ENCODE measurements at places on chromosomes 16 and 17. TPM values are rescaled to one million over a fixed set of nuclear protein-coding genes. Genes with fewer than 3 reads are reported as not detected.

DNA sequence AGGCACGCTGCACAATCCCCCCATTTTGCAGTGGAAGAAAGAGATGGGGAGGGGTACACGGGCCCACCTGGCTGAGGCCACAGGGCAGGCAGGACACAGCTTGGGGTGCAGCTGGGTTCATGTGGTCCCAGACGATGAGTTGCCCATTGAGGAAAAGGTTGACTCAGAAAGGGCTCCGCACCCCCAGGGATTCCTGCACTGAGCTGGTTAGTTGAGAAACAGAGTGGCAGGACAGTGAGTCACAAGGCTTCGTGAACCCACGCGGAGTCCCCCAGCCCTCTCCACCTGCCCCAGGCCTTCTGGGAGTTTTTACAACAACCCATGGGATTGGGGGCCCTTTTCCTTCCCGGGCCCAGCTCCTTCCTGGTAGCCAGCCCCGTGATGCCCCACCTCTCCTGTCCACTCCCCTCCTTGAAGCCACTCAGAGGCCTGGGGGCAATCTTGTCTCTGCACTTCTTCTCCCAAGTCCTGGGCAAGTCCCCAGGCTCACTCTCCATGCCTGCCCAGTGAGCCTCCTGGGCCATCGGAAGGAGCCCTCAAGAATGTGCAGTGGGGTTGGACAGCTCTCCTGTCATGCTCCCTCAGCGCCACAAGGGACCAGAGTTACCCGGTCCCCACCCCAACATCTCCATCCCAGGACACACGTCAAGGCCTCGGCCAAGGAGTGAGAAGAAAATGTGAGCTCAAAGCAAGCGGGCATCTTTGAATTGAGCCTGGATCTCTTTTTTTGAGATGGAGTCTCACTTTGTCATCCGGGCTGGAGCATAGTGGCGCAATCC, 251.2 kb downstream of the PARN start:
- no peak for DNase-seq

GRCh38 chr17:45008216-45008615, 40.1 kb upstream of the C1QL1 start:
- DNase-seq, result no peak

GRCh38 chr16:23324727-23325126, 22.6 kb downstream of the SCNN1B start:
- DNase-seq, result no peak

DNA sequence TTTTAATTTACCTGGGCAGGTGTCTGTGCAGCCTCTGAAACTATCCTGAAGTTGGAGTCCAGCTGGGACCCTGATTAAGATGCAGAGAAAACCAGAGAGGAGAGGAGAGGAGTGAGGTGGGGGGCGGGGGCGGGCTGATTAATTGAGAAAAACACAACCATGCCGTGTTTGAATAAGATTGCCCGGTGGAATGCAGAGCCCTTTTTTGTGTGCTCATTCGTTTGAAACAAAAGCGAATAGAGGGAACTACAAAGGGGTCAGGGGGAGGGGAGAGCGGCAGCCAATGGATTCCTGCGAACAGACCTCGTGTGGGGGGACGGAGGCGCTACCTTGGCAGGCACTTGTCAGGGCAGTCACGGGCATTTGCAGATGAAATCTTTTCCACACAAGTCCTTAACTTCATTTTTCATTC, 355.8 kb downstream of the SOX9 start:
- DNase-seq, result no peak

- no peak for DNase-seq
These were observed 100.7 kb downstream of the SOCS1 start for GRCh38 chr16:11155284-11155806.

- no peak for DNase-seq
These were observed 29.9 kb downstream of the DCUN1D3 start for GRCh38 chr16:20870122-20870820.

GRCh38 chr17:31439716-31440115, 48.2 kb downstream of the RAB11FIP4 start:
- no peak for DNase-seq

DNA sequence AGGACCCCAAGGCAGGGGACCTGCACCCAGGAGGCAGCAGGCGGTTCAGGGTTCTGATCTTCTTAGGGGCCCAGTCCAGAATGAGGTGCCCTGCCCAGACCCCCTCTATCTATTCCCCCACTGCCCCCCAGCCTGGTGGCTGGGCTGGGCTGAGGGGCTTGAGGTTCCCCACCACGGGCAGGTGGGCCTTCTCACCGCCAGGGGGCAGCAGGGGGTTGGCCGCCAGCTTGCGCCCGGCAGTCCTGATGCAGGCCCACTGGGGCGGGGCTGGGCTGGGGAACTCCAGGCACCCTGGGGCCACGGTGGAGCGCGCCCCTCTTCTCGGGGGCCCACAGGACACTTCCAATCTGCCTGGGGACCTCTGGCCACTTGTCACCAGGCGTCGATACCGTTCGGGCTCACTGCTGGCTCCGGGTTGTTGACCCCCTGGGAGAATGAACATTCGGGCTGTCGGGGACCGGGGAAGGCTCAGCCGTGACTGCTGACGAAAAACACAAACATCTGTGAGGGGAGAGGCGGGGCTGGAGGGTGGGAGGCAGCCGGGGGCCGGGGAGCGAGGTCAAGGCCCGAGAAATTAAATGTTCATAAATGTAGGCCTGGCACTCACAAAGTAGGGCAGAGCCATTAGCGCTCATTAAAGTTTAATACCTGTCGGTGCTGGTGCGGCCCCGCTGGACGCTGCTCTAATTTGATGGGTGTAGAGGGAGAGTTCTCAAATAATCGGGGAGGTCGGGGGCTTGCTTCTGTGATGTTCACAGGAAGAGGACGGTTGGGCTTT, 219.3 kb upstream of the GSE1 start:
- peak; percentile 69 for DNase-seq

- no peak for DNase-seq
These were observed 379.7 kb downstream of the CA10 start for GRCh38 chr17:51778842-51779241.

- DNase-seq, result no peak
These were observed 313.7 kb downstream of the MAF start for GRCh38 chr16:79286646-79287423.

- no peak for DNase-seq
These were observed 582.7 kb upstream of the PSMD7 start for GRCh38 chr16:73713778-73714495.

DNA sequence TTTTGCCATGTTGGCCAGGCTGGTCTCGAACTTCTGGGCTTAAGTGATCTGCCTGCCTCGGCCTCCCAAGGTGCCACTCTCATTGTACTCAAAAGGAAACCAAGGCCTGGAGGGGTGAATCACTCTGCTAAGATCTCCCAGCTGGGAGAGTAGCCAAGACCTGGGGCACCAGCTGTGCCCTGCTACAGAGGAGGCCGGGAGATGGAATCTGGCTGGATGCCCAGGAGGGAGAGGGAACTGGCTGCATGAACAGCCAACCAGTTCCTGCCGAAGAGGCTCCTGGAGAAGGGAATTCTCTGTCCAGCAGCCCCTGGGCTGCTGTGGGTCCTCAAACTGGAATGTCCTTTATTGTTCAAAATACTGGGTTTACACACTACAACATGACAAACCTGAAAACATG, 238.7 kb upstream of the CIBAR2 start:
- DNase-seq, result peak; percentile 98

- no peak for DNase-seq
These were observed 710.1 kb downstream of the MAF start for GRCh38 chr16:78890373-78890895.

DNA sequence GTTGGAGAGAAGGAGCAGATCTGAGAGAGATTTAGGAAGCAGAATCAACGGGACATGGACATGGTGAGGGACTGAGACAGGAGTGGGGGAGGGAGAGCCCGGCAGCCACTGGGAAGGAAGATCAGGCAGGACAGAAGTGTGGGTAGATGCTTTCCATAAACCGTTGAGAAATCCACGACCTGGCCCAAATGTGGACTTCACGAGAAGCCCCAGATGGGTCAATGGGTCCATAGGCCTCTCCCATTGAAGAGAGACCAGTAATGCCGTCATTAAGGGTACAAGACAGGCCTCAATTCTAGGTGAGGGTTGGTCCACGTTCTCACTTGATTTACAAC, 530 bp upstream of the CCL22 start:
- DNase-seq, result no peak

GRCh38 chr17:61157246-61157886, 242.3 kb upstream of the TBX2 start:
- DNase-seq, result peak; percentile 82

GRCh38 chr16:73473713-73474112, 425.8 kb upstream of the ZFHX3 start:
- DNase-seq, result no peak

GRCh38 chr16:81307770-81308169, 7.0 kb upstream of the GAN start:
- no peak for DNase-seq

GRCh38 chr16:85541980-85542900, 70.9 kb upstream of the GSE1 start:
- no peak for DNase-seq

DNA sequence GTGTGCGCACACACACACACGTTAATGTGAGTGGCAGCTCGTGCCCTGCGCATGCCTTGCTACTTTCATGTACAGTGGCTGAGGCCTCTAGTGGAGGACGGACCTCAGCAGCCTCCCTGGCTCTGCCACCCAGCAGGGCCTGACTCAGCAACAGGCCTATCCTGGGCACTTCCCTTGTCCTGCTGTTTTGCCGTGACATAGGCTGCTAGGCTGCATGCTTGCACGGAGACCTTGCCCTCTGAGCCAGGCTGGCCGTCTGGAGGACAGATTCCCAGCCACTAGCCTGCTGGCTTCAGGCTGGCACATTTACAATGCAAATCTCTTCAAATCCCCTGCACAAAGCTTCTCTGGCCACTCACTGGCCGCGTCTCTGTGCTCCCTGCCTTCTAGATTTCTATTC, 9.5 kb downstream of the RNF213 start:
- no peak for DNase-seq

DNA sequence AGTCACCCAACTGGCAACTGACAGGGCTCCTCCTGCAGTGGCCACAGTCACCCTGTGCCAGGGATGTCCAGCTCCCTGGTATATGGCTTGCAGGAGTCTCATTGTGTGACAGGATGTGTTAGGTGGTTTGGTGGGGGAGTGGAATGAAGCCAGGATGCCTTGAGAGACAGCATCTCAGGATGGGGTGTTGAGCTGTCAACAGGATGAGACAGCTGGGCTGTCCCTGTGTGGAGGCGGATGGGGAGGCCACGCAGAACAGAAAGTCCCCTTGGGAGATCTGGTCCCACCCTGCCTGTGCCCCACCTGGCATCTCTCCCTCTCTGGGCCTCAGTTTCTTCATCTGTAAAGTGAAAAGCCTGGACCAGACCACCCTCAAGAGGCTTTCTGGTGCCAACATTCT, 9.5 kb upstream of the ZNF469 start:
- no peak for DNase-seq

DNA sequence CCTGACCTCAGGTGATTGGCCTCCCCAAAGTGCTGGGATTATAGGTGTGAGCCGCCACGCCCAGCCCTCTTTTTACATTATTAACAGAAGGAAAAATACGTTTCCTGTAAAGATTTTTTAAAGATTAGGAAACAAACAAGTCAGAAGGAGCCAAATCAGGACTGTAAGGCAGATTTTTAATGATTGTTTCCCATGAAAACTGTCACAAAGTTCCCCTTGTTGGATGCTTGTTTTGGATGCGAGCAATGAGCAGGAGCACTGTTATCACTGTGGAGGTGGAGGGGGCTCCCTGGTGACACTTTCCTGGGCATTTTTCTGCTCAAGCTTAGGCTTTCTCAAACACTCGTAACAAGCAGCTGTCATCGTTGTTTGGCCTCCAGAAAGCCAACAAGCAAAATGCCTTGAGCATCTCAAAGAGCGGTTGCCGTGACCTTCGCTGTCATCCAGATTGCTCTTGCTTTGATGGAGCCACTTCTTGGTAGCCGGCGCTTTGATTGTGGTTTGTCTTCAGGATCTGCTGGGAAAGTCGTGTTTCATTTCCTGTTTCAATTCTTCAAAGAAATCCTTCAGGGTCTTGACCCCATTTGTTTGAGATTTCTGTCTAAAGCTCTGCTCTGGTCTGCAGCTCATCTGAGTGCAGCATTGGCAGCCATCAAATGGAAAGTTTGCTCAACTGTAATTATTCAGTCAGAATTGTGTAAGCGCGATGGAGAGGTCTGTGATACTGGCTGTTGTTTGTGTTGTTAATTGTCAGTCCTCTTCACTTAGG, 128.7 kb downstream of the RPTOR start:
- DNase-seq, result peak; percentile 36

DNA sequence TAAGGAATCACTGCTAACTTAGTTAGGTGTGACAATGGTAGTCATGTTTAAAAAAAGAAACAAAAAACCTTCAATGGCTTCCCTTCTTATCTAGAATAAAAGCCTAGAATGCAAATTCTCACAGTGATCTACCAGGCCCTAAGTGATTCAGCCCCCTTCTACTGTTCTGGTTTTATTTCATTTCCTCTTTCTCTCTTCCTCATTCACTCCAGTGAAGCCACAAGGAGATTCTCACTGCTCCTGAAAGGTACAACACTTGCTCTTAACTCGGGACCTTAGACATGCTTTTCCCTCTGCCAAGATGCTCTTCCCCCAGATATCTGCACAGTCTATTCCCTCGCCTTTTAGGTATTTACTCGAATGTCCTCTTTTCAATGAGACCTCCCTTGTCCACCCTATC, 3.7 kb downstream of the PIGS start:
- DNase-seq, result no peak

The SLC46A1 gene
- 2.5 TPM for total RNA-seq

The GPR139 gene
- total RNA-seq, result not detected

The FAHD1 gene
- 90.3 TPM for total RNA-seq

The KCNAB3 gene
- 0.45 TPM for total RNA-seq

The CLEC3A gene
- total RNA-seq, result not detected

The NUTF2 gene
- total RNA-seq, result 39.3 TPM

The TP53TG3 gene
- total RNA-seq, result not detected

The PRCD gene
- total RNA-seq, result not detected

The RHBDF1 gene
- total RNA-seq, result 23.4 TPM

The NPIPB13 gene
- total RNA-seq, result not detected

The GAS2L2 gene
- total RNA-seq, result not detected

The C17orf78 gene
- total RNA-seq, result not detected

Measured in SJSA1 (cell line).